ENCODE measurements at places on chromosomes 3 and 15.

DNA sequence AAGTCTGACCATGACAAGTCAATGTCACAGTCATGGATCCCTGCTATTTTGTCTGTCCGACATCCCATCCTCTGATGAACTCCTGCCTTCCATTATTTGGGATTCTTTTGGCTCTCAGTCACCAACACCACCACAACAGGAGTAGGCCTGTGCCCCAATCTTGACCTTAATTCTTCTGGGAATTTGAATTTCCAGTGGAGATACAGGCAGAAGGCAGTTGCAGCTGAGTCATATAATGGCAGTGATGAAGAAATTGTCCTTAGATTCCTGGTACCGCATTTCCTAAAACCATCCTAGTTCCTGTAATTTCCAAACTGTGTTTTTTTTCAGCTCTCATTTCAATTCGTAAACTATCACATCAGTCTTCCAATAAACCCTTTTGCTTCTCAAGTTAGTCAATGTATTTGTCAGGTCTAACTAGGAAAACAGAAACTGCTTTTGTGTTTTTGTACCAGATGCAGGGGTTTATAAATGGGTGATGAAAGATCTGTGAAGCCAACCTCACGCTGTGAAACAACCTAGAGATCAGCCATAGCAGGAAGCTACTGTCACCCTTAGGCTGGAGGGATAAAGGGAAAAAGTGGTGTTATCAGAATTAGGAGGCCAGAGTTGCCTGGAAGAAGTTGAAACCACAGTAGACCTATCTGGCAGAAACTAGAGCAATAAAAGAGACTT is 126.3 kb upstream of the TMEM108 start:
- no peak for DNase-seq

GRCh38 chr15:81723701-81724100 is 322.1 kb downstream of the MEX3B start:
- DNase-seq: no peak

DNA sequence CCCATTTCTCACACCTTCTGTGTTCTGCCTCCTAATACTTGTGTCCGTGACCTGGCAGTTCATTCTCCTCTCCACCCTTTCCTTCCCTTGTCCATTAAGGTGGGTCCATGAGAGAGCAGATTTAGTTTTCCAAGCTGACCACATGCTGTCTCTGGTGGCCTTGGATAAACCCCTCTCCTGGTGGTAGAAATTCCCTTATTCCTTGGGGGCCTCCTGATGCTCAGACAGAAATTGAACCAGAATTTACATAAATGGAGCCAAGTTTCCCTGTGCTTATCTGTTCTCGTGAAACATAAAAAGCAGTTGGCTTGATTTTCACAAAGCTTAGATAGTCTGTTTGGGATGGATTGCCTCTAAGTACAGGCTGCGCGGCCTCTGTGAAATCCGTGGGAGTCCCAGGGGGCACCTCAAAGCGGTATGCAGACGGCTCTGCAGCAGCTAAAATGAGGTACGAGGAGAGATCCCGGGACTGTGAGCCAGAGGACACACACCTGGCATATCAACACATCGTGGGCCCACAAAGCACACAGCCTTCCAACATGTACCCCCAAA is 101.0 kb upstream of the NMNAT3 start:
- DNase-seq: no peak

DNA sequence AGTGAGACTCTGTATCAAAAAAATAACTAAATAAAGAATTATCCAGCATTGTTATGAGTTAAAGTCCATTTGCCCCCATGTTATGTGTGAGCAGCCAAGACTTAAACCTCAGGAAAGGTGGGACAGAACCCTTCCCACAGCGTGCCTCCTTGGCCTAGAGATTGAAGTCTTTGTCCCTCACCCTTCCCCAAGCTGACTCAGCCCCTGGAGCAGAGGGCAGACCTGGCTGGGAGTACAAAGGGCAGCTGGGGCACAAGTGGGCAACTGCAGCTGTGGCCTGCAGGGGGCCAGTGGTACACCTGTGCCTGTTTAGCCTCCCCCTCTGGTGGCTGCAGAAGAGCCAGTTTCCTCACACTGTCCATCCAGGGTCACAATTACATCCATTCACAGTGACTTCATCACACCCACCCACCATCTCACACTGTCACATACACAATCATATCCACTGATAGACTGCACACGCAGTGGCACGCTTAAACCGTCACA is 940 bp upstream of the ACY1 start:
- no peak for DNase-seq

- DNase-seq: no peak
These were observed 70.8 kb upstream of the KLF13 start for GRCh38 chr15:31255732-31256377.

DNA sequence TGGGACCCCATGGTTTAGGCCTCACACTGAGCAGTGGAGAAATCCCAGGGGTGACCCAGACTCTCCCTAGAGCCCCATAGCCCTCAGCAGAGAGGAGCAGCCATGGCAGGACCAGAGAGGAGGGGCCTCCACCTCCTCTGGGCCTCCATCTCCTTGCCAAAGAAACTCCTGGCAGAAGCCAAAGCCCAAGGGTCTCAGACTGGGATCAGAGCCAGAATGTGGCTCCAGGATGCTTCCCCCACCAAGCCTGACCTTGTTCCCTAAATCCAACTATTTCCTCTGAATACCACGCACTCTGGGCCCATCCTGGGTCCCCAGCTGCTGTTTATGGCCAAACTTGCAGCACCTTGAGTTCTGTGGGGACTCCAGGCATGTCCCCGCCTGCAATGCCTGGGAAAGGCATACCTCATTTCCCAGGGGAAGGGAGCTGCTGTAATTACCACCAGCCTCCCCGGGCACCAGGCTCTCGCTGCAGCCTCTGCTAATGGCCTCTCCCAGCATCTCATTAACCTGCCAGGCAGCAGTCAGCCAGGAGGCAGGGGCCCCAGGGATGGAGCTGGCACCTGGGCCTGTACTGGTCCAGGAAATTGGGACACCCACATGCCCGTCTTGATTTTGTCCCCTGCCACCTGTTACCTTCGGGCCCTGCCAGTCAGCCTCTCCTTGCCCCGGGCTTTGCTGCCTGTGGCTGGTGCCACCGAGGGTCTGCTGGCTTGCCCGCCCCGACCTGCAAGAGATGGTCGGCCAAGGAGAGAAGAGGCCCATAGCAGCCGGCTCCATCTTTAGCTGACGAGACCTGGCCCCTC is 4.6 kb downstream of the CCDC9B start:
- peak; percentile 69 for DNase-seq

- DNase-seq: no peak
These were observed 12.7 kb upstream of the CLDN16 start for GRCh38 chr3:190375246-190375645.

DNA sequence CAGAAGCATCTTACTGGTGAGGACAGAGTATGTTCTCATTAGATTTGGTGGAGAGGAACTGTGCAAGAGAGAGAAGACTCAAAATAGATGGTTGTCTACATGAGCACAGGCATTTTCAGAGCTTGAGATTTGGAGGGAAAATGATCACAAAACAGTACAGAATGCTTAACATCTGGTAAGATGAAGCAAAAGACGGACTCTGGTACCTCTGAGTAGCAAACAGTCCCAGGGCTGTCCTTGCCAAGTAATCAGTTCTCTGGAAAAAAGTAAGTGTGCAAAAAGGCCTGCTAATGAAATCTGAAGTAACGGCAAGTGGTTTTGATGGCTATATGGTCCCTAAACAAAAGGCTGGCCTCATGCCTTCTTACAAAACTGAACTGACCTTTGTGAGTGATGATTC is 414.2 kb downstream of the CNTN4 start:
- DNase-seq: no peak

DNA sequence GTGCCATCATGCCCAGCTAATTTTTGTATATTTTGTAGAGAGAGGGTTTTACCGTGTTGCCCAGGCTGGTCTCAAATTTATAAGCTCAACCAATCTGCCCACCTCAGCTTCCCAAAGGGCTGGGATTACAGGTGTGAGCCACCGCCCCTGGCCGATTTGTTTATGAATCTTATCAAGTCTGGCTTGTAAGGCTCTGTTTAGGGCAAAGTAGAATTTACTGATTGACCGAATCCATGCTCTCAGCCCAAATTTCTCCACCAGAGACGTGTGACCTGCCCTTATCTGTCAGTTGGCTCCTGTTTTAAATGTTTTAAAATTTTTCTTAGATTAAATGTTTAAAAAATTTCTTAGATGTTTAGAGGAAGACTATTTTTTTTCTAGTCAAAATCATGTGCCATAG is 19.5 kb downstream of the RAD54L2 start:
- DNase-seq: no peak

GRCh38 chr3:53198256-53198977 is 37.4 kb downstream of the PRKCD start:
- DNase-seq: no peak

DNA sequence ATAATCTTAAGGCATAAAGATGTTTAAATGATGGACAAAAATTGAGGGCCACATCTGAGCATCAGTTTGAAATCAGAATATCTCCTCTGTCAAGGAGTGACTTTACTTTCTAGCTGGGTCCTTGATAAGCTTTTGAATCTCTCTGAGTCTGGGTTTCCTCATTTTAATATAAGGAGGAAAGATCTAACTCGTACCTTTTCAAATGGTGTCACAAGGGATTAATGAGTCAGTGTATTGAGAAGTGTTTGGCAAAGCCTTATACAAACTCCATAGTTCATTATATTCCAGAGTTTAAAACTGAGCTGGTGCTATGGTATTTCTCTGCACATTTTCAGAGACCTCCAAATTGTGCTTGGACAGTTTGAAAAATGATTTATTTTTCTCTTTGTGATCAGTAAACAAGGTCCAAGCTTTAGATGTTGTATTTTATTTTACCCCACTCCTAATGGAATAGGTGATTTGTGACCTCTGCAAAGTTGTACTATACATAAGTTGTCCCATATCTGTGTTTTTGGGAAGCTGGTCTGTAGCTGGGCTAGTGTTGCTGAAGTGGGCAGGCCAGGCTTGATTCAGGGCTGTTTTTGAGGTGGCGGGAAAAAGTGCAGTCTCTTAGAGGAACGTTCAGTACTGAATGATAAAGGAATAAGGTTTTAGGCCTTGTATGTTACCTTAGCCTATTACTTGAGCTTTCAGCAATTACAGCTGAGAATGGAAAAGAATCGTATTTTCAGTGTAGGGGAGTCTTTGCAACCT is 5.6 kb downstream of the FNDC3B start:
- no peak for DNase-seq

DNA sequence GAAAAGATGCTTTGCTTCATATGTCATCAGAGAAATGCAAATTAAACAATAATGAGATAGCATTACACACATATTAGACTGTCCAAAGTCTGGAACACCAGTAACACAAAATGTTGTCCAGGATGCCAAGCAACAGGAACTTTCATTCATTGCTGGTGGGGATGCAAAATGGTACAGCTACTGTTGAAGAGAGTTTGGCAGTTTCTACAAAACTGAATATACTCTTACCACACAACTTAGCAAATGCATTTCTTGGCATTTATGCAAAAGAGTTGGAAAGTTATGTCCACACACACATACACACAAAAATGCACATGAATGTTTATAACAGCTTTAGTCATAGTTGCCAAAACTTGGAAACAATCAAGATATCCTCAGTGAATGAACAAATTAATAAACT is 195.2 kb upstream of the MME start:
- DNase-seq: no peak

DNA sequence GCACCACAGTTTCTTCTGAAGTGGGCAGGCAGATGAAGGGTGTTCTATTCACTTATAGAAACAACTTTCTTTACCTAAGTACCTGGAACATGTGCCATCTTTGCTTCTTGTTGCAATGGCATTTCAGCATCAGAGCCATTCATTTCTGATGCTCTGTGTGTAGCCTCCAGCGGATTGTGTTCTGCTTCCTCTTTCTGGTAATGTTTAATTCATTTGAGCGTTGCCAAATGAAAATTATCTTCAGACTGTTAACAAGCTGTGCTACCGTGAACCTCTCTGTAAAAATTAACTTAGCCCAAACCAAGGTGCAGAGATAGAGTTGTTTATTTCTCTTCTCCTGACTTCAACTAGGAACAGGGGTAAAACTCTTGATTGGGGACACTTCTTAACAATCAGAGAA is 302.0 kb downstream of the EDEM1 start:
- no peak for DNase-seq

DNA sequence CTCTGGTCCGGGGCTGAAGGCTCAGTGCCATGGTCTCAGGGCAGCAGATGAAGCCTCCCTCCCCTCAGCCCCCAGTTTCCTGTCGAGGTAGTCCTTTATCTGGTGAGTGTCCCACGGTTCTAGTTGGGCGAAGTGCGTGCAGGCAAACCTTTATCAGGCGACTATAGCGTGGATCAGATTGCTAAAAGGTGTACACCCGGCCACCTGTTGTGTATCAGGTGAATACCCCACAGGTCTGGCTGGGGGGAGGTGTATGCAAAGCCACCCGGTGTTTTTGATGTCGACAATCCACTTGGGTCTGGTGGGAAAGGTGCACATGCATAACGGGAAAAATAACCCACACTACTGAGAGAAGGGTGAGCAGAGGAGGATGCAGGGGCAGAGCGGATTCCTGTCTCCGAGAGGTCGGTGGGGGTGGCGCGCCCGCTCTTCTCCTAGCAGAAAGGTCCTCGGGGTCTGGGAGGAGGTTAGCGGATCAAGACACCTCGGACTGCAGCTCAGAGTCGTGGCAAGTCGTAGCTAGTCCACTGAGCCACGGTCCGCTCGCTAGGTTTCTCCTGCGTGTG is 507 bp downstream of the SLC12A6 start:
- no peak for DNase-seq

DNA sequence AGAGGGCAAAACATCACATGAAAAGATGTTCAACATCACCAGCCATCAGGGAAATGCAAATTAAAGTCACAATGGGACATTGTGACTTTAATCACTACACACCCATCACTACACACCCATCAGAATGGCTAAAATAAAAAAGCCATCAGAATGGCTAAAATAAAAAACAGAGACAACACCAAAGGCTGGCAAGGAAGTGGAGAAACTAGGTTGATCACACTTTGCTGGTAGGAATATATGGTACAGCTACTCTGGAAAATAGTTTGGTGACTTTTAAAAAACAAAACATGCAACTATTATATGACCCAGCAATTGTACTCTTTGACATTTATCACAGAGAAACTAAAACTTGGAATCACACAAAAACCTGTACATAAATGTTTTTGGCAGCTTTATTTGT is 15.1 kb upstream of the ABHD5 start:
- DNase-seq: no peak

DNA sequence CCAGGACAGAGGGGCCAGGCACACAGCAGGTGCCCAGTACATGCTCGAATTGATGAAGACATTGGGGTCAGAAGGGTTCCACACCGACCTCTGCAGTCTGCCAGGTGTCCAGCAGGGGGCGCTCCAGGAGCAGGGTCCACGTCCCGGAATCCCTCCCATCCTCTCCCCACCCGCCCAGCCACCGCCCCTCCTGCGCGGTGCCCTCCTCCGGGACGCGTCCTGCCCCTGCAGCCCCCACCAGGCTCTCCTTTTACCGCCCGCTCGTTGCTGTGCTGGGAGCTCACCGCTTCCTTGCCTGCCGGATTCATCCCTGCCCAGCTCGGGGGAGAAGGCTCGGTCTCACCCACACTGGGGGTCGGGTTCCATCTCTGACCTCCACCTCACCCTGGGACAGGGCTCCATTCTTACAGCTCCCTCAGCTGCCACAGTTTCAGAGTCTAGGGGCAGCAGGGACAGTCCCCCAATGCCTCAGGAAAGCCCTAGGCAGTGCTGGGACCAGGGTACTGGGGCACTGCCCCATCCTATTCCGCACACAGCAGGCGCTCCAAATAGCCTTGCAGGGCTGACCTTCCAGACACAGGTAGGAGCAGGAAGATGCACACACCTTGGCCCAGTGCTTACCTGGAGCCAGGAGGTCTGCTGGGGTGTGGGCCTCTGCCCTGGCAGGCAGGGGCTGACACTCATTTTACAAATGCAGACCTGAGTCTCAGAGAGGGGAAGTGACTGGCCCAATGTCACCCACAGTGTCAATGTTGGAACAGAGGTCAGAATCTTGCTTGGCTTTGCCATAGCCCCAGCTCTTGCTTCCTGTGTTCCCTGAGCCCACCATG is 31.0 kb downstream of the GRIP2 start:
- DNase-seq: peak; percentile 22

Data from NCI-H1694 (cell line).